ENCODE measurements at places on chromosomes 2 and 18.

GRCh38 chr18:58596265-58596681 lies 32.6 kb downstream of the ALPK2 start:
- DNase-seq = no peak

- DNase-seq = no peak
Observed at GRCh38 chr2:104432991-104433390, 420.9 kb upstream of the POU3F3 start.

DNA sequence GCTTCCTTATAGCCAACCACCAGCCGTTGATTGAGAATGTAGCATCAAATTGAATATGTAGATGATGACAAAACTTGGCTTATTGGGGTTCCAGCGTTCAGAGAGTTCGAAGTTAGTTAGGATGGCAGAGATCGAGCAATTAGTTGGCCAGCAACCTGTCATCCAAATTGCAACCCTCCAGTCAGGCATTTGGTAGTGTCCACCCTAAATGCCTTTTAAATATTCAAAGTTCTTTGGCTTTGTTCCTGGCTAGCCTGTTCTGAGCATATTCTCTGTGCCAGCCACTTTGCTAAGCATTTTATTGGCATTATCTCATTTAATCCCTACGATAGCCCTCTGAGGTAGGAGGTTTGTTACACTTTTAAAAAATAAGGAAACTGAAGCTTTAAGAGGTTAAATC lies 342.8 kb downstream of the SETBP1 start:
- DNase-seq = no peak

GRCh38 chr2:135733045-135733444 lies 8.6 kb upstream of the UBXN4 start:
- no peak for DNase-seq

DNA sequence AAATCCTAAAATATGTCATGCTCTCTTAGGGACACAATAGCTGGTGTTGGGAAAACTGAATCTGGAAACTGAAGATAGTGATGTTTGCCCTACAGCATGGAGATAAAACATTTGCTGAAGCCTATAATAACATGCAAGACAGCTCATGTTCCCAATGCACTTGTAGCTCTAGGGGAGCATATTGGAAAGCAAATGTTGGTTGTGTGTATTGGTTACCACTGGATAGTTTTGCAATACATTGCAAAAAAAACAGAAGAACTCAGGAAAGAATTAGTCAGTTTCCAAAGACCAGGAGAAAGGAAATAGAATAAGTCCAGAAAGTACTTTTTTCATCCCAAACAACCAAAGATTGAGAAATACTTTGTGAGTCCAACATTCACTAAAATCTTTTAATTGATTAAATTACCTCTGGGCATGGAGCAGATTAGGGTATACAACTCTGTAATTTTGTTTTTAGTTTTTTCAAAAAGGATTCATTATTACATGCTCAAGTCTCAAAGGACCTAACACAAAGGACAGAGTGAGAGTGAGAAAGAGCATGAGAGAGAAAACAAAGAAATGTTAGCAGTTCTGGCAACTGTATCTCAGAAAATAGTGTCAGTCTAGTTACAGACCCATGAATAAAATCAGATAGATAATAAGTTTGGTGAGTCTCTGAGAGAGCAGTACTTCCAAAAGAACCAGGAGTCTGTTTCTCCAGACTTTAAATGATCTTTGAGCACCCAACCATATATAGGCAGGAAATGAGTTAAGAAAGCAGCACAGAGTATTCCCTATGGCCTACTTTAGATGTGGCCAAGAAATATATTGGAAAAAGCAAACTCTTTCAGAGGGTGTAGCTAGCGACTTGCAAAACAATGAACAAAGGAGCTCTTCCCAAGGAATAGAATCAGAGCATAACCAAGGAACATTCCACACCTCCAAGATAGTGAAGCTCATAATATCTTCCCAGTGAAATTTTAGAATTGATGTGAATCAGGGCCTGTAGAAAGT lies 36.6 kb upstream of the COL3A1 start:
- DNase-seq = no peak

DNA sequence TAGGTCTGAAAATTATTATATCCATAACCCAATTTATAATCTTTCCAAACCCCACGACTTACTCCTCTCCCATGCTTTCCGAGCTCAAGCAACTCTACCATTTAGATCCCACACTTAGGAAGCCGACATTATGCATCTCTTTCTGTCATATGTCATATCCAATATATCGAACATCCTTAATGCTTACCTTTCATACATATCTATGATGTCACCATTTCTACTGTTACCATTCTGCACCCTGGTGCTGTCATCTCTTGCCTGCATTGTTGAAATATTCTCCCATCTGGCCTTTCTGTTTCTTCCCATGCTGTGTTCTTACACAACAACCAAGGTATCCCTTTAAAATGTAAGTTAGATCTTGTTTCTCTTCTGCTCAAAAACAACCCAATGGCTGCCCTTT lies 127.1 kb upstream of the MC4R start:
- DNase-seq = no peak

DNA sequence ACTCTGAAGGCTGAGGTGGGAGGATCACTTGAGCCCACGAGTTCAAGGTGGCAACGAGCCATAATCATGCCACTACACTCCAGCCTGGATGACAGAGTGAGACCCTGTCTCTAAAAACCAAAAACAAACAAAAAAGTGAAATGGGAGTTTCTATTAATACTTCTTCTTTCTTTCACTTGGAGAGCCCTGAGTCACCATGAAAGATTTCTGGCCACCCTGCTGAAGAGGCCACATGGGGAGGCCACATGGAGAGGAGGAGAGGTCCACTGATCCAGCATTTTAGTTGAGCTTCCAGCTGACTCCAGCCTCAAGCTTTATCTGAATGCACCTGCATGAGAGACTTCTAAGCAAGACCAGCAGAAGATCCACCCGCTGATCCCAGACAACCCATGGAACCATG lies 74.2 kb upstream of the LAPTM4A start:
- no peak for DNase-seq

DNA sequence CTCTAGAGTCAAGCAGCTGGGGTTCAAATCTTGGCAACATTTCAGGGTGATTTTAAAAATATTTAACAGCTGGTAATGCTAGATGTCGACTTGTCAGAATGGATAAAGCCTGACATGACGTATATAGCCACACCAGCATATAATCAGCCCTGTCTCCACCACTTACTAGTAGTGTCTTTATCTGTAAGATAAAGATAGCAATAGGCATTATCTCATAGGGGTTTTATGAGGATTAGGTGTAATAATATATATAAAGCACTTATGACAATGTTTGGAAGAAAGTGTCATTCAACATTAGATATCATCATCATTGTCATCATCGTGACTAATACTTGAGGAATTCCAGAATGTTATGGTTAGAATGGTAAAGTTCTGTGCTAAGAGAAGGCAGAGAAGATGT lies 369.0 kb upstream of the CWC22 start:
- DNase-seq = no peak

GRCh38 chr2:183543731-183544130 lies 419.5 kb downstream of the NUP35 start:
- DNase-seq = no peak

DNA sequence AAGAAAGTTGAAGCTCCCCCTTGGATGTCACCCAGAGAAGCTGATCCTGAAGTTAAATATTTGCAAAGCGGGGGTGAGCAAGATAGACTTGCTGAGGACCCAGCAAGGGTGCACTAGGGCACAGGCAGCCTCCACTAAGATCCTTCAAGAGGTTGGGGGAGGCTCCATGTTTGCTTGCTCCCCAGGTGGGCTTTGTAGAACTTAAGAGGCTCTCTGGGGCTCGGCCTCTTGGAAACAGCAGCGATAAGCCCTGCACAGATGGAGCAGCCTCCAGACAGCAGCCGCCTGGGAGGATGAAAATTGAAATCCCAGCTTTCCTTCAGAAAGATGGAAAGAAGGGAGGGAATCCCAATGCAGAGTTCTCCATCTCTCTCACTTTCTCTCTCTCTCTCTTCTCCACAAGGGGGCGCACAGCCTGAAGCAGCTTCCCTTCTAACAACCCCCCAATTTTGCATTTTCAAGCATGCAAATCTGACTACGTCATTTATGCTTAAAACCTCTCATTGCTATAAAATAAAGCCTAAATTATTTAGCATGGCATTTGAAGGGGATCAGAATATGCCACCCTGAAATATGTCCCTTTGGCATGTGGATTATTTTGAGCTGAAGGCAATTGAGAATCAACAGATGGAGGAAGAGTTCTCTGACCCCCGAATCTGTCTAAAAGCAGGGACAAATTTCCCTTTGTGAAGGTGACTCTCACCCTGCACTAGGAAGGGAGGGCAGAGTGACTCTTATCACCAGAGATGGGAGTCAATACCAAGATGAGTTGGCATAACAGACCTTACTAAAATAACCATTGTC lies 185.7 kb upstream of the KLHL29 start:
- DNase-seq = no peak

DNA sequence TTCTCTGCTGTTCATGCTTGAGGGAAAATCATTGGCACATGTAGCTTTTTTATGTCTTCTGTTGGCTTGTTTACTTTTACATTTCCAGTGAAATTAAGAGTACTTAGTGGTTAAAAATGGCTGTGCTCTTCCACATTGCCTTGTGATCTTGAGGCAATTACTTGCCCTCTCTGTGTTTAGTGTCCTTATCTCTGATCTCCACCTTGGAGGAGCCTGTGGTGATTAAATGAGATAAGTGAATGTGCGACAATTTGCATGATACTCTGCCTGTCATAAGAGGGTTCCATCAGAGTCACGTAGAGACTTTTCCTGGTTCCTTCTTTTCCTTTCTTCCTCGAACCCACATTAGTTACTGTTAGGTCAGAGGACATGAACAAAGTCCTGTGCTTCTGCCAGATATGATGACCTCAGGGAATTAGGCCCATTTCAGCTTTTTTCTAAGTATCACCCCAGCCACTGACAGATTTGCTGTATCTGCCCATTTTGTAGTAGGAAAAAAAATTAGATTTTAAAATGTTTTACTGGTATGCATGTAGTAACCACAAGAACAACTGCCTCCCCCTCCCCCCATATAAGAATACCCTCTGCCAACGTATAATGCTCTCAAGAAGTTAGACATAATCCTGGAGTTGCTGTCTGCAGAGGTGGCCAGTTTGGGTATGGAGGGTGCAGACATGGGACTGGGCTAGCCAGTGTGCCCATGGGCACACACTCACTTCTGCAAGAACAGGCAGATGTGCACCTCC lies 51.9 kb downstream of the TET3 start:
- no peak for DNase-seq

- DNase-seq = no peak
Observed at GRCh38 chr18:53950545-53950944, 273.9 kb downstream of the MBD2 start.

DNA sequence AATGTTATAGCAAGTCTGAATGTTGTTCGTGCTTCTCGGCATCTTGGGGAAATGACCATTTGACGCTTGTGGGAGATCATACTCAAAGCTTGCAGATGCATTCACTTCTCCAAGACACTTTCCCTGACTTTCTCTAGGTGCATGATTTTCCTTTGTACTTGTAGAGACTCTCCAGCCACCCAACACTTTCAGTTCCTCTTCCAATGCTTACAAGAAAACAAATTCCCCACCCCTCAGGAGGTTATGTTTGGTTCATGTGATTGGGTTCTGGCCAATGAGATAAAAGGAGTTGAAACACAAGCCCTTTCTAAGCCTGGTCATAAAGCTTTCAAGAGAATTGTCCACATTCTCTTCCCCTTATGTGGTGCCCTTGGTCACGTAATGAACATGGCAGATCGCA lies 156.3 kb downstream of the EPHA4 start:
- DNase-seq = no peak

GRCh38 chr2:111985514-111985913 lies 69.6 kb upstream of the TMEM87B start:
- no peak for DNase-seq

DNA sequence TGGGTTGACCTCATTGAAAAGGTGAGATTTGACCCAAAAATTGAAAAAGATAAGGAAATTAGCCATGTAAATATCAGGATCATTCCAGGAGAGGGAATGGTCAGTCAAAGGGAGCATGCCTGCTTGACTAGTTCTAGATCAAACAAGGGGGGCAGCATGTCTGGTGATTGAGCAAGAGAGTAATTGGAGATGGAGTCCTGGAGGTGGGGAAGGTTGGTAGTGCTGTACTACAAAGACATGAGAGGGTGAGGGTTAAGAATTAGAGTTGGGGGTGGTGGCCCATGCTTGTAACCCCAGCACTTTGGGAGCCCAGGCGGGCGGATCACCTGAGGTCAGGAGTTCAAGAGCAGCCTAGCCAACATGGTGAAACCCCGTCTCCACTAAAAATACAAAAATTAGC lies 2.0 kb downstream of the MRPL30 start:
- DNase-seq = no peak

DNA sequence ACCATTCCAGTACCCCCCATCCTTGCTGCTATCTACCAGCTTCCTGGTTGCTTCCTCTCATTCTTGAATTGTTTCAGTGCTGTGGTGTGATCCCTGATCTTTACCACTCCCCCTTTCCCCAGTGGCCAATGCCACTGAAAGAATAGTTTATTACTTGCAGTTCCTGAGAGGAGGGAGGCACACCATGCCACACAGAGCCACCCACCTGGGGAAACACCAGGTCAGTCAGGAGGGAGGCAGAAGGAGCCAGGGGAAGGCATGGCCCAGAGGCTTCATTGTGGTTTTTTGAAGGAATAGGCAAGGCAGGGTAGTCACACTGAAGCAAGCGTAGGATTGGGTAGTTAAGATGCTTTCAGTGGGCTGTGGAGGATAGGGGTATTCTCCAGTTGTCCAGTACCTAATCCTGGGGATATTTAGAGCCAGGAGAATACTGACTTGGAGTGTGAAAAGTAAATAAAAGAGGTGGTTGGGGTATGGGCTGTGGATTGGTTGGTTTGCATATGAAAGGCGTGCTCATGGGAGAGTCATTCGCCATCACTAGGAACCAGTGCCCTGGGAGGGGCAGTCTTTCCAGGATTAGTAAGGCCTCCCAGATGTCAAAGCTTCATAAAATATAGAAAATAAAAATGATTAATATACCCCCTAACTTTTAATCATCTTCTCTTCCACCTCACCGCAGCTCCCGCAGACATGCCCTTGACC lies 6.7 kb upstream of the TMEM177 start:
- DNase-seq = no peak
